ENCODE measurements at places on chromosomes 2 and 18. TPM values are rescaled to one million over a fixed set of nuclear protein-coding genes. Genes with fewer than 3 reads are reported as not detected.

The DSC3 gene
- total RNA-seq = not detected

The DPYSL5 gene
- 0.10 TPM for total RNA-seq

The VIL1 gene
- 0.27 TPM for total RNA-seq

The DTNA gene
- 0.24 TPM for total RNA-seq

The CBLN2 gene
- not detected for total RNA-seq

The TCF7L1 gene
- total RNA-seq = not detected

The PAIP2B gene
- total RNA-seq = 0.74 TPM

The DSG1 gene
- total RNA-seq = not detected

The LMAN1 gene
- 144 TPM for total RNA-seq

The PLEKHH2 gene
- 0.10 TPM for total RNA-seq

The EHD3 gene
- 3.1 TPM for total RNA-seq

The DUSP2 gene
- total RNA-seq = 71.0 TPM

The GPR45 gene
- not detected for total RNA-seq

The TCF23 gene
- 0.05 TPM for total RNA-seq

The APCDD1 gene
- total RNA-seq = not detected

The NFU1 gene
- total RNA-seq = 17.9 TPM

The RESP18 gene
- not detected for total RNA-seq

The IL36B gene
- total RNA-seq = not detected

The RUFY4 gene
- total RNA-seq = 3.3 TPM

The B3GNT7 gene
- total RNA-seq = not detected

The NAGK gene
- 162 TPM for total RNA-seq

The SKOR2 gene
- total RNA-seq = not detected
